ENCODE measurements at places on chromosomes 1 and 21.

DNA sequence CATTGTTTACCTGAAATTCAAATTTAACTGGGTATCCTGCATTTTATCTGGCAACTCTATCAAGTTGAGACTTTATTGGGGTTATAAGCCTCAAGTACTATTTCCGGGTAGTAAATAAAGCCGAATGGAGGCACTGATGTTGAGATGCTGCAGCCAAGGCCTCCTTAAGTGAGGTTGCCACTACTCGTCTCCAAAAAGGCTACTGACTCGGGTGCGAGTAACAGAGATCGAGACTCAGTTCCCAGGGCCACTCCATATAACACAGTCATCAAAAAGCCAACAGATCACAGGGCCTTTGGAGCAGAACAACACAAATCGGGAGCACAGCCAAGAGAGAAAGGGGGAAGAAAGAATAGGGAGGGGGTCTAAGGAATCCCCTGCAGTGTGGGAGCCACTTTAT is 524 bp downstream of the COPA start:
- peak; percentile 30 for DNase-seq

- DNase-seq = no peak
These were observed 121.1 kb upstream of the SYT6 start for GRCh38 chr1:114274621-114275317.

GRCh38 chr1:59282951-59283350 is 13.9 kb upstream of the FGGY start:
- no peak for DNase-seq

- no peak for DNase-seq
These were observed 37.8 kb upstream of the SIPA1L2 start for GRCh38 chr1:232667778-232668165.

GRCh38 chr1:9615316-9616063 is 26.8 kb downstream of the TMEM201 start:
- DNase-seq = no peak

- no peak for DNase-seq
These were observed 29.7 kb downstream of the TRIM11 start for GRCh38 chr1:228376651-228377631.

- no peak for DNase-seq
These were observed 3.3 kb upstream of the IL23R start for GRCh38 chr1:67162954-67163353.

DNA sequence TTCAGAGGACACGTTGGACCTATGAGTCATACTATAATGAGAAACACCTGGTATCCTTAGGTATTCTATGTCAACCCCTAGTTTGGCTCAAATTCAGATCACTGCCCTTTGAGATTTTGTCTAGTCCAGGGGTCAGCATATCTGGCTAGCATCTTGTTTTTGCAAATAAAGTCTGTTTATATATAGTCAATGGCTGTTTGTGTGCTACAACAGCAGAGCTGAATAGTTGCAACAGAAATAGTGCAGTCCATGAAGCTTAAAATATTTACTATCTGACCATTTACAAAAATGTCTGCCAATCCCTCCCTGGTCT is 48.5 kb upstream of the EDEM3 start:
- DNase-seq = no peak

GRCh38 chr1:201313086-201313485 is 29.8 kb downstream of the PKP1 start:
- no peak for DNase-seq

DNA sequence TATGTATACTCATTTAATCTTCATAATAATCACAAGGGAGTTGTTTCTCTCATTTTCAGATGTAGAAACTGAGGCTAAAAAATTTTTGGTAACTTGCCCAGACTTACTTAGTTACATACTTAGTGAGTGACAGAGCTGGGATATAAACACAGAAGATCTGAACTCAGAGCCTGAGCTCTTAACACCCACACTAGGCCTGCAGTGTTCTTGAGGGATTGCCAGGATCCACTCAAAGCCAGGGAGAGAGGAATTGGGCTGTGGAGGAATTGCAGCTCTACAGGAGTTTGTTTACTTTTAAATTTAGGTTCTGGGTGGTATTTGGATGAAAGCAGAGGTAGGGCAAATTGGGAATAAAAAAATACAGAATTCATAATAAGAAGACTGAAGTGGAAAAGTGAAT is 515.1 kb upstream of the PLXNA2 start:
- no peak for DNase-seq
